ENCODE measurements at places on chromosomes 12 and 14.

GRCh38 chr14:79090641-79091180 lies 920.5 kb downstream of the NRXN3 start:
- no peak for DNase-seq

GRCh38 chr14:32068708-32069107 lies 8.4 kb upstream of the ARHGAP5 start:
- no peak for DNase-seq

DNA sequence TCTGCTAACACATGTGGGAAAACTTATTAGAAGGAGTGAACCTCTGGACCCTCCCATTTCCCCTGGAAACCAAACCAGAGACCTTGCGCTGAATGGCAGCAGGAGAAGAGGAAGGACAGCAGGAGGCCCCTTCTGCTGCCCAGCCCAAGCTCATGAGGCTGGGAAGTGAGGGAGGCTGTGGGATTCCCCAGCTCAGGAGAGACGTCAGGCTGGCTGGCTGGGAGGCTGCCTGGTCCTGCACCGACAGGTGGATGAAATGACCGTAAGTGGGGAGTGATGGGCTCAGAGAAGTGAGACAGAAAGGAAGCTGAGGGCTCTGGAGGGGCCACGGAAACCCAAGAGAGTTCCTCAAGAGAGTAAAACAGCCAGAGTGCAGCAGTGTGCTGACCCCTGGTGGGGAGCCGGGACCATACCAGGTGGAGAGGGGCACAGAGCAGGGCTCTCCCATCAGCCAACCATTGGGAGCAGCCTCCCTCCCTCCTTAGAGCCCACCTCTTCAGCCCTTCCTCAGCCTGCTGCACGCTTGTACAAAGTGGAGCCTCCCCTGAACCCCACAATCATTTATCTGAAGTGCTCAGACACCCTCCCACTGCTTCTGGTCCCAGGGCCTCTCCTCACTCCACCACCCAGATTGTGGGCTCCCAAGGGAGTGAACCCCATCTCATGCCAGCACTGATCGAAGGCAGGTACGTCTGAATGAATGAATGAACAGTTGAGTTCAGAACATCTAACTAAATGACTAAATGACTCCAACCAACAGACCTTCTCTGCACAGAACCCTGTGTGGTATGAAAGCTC lies 14.0 kb downstream of the TAMALIN start:
- DNase-seq, result no peak

- no peak for DNase-seq
These were observed 5.9 kb upstream of the RPL41 start for GRCh38 chr12:56110571-56110970.

DNA sequence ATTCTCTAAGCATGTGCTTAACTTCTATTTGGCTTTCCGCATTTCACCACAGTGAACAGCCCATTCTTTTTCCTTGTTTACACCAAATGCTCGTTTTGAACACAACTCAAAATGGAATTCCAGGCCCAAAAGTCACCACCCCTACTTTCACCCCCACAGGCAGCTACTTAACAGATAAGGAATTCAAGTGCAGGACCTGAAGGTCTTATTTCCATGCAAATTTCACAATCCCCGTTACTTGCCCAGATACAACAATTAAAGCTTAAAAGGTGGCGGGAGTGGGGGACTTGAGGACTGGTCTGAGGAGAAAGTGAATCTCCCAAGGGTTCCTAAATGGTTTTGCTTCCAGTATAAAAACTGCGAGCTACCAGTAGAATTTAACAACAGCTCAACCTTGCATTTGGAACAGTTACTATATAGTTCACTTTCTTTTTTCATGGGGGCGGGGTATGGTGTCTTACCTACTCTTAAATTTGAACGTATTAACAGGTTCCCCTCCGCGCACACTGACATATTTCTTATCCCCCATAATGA lies 3.7 kb downstream of the USP44 start:
- DNase-seq, result no peak

DNA sequence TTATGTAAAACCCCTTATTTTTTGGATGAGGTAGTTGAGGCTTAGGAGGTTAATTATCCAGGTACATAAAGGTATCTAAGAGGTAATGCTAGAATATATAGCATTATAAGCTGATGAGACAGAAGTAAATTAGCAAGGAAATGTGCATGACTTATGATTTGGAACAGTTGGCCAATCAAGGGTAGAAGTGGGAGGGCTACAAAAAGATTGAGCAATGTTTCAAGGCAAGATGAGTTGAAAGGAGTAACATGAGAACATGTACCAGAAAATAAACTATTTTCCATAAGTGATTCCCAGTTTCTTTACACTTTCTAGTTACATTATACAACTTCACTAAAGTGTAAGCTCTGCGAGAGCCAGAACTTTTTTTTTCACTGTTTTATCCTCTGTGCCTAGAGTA lies 290.9 kb downstream of the LRIG3 start:
- no peak for DNase-seq
